ENCODE measurements at places on chromosomes 2 and 18. TPM values are rescaled to one million over a fixed set of nuclear protein-coding genes. Genes with fewer than 3 reads are reported as not detected.

The WNT10A gene
- total RNA-seq = 0.19 TPM

The PAIP2B gene
- total RNA-seq = 14.1 TPM

The NT5C1B gene
- not detected for total RNA-seq

The ACVR1C gene
- total RNA-seq = 11.4 TPM

The SKOR2 gene
- not detected for total RNA-seq

The TEX44 gene
- total RNA-seq = not detected

The AGFG1 gene
- 52.8 TPM for total RNA-seq

The GALNT3 gene
- 3.7 TPM for total RNA-seq

The PPP1R1C gene
- total RNA-seq = not detected

The TUBA4B gene
- not detected for total RNA-seq

The ECEL1 gene
- not detected for total RNA-seq

The BBS5 gene
- 3.7 TPM for total RNA-seq

The CRYBA2 gene
- not detected for total RNA-seq

The GALR1 gene
- not detected for total RNA-seq

The HOXD12 gene
- not detected for total RNA-seq
